ENCODE measurements at places on chromosomes 2 and 18.

- DNase-seq = no peak
These were observed 23.9 kb downstream of the PRKCE start for GRCh38 chr2:45675263-45675812.

DNA sequence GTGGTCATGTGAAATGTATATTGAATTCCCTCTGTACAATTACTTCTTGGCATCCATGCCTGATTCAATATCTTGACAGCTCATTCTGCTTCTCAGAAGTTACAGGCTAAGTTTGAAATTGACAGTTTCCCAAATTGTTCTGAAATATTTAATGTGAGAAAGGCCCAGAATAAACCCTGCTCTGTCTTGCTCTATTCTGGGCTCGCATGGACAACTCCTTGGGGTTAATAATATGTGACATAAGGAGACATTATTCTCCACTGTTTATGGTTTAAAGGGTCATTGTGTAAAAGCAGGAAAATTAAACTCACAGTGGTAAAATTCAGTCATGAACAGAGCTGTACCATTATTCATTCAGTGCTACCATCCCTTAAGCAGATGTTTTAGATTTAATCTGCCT, 160.7 kb upstream of the CNTNAP5 start:
- DNase-seq = no peak

- no peak for DNase-seq
These were observed 42.6 kb upstream of the PDCL3 start for GRCh38 chr2:100520224-100520623.

DNA sequence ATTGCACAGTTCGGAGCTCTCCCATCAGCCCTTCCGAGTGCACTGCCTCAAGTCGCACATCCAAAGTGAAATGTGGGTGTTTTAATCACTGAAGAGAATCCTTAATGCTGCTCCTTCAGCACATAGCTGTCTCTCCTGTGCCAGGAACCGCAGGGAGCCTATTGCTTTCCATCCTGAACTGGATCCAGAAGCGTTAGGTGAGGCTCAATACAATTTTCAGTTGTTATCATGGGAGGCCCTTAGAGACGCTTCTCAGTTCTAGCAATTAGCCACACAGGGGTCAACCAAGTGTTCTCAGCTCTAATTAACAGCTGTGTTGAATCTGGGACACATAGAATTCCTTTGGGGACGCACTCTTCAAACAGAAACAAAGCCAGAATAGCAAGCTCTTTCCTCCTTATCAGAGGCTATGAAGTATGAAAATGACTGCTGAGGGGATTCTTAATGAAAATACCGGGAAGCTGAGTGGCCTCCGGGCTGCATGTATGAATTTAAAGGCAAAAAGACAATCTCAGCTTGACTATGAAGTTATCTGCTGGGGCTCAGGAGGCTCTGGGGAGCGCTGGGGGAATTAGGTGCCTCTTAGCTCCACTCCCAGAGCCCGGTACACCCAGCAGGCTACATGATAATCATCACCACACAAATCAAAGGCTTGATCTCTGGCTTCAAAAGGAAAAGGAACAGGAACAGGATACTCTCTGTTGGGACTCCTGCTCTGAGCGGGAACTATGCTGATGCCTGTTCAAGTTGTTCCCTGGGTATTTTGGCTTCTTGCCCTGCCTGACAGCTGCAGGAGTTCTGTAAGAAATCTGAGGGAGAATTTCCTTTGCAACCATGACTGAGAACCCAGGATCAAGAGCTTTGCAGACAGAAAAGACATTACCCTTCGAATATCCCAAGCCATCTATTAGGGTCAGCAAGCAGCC, 55.4 kb upstream of the NCOA1 start:
- no peak for DNase-seq

- no peak for DNase-seq
These were observed 41.2 kb downstream of the CNGA3 start for GRCh38 chr2:98387478-98387877.

- DNase-seq = no peak
These were observed 126.0 kb downstream of the NXPH2 start for GRCh38 chr2:138654146-138654545.

DNA sequence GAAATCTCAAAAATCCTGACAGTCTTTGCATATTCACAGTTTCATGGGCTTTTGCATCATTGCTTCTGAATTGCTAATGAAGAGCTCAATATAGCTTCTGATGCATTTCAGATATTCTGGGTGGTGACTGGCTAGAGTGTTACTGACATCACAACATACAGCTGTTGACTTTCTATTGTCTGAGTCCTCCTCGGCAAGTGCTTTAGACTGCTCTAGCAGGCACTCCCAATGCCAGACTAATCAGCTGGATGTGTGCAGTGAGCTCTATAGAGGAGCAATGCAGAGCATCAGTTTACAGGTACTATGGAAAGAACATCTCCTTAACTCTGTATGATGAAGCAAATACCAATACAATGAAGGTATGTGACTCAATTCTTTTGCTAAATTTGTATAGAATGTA, 54.9 kb downstream of the R3HDM1 start:
- DNase-seq = no peak

GRCh38 chr18:13086906-13087305, 95.7 kb downstream of the CEP192 start:
- no peak for DNase-seq

DNA sequence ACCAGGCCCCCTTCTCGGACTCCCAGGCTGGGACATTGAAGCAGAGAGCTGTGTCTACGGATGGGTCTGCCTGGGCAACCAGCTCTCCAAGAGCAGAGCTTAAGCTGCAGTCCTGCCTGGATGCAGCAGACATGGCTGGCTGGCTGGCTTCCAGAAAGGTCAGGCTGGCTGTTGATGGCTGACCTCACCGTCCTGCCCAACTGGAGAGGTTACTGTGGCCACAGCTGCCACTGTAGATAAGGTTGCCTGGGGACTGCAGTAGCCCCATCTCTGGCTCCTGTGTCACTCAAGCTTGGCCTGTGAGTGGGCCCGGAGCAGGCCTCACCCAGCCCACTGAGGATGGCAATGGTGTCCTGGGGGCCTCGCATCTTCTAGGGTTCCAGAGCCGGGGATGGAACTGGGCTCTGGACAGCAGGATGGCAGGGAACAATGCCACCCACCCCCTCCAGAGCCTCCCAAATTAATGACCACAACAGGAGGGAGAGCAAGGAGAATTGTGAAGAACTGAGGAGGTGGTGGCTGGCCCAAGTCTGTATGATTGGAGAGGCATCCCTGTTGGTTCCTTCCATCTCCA, 37.0 kb upstream of the FOSL2 start:
- DNase-seq = no peak

DNA sequence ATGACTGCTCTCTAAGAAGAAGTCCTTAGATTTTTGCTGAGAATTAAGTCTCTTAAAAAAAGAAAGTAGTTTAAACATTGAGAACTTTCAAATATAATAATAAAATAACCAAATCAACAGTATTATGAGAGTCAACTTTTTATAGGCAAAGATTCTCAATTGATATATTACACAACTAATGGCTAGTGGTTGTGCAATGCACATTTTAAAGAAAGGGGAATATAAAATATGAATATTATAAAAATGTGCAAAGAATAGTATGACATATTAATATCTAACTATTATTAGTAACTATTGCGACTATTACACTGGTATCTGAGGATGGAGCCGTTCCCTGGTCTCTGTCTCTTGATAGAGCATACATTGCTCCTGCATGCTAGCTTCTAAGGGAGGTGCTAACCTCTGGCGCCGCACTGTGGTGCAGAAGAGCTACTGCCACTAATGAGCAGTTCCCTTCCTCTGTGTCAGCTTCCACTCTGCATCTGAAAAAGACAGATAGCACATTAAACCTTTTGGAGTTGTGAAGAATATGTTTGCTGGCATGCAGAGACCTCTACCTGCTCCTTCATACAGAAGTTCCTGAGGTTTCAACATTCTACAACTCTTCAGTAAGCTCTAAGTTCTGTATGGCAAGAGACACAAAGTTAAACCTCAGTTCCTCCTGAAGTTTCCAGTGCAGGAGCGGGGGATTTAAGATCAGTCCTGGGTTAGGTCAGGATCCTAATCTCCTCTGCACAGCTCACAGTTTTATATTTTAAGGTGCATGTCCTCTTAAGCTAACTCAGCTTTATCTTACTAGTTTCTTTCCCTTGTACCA, 3.5 kb upstream of the SLC9A2 start:
- DNase-seq = peak; percentile 22

Data from SW 1271 (cell line).